ENCODE measurements at places on chromosomes 6 and 20.

- DNase-seq = no peak
These were observed 12.4 kb downstream of the RALGAPB start for GRCh38 chr20:38485041-38485440.

GRCh38 chr6:3007571-3007970, 7.9 kb downstream of the NQO2 start:
- DNase-seq = no peak

DNA sequence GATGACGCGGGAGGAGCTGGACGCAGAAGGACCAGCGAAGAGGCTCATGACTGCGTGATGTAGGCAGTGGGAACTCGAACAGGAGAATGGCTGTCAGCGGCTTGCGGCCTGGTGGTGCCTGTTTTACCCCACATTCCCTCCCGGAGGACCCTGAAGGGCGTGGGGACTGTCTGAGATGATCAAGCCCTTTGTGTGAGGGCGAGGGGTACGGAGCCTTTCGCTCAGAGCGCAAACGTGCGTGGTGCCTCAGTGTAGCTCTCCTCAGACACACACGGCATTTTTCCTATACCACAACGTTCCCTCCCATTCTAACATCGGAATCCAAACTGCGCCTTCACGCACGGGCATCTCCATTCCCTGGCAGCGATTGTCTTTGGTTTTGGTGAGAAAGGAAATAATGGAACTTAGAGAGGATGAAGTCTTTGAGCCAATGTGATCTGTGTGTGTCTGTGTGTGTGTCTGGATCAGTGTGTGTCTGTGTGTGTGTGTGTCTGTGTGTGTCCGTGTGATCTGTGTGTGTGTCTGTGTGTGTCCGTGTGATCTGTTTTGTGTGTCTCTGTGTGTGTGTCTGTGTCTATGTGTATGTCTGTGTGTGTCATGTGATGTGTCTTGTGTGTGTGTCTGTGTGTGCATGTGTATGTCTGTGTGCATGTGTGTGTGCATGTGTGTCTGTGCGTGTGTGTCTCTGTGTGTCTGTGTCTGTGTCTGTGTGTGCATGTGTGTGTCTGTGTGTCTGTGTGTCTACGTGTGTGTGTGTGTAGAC, 5.3 kb downstream of the PTK6 start:
- DNase-seq = no peak

DNA sequence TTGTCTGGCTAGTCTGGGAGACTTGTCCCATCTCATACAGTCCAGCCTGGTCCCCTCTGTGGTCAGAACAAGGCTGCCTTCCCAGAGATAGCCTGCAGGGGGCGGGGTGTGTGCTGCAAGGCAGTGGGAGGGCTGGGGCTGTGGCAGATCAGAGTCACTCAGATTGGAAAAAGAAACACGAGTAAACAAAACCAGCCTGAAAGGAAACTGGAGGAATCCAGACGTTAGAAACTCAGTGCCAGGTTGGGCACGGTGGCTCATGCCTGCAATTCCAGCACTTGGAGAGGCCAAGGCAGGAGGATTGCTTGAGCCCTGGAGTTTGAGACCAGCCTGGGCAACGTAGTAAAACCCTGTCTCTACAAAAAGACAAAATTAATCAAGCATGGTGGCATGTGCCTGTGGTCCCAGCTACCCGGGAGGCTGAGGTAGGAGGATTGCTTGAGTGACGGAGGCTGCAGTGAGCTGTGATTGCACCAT, 20.2 kb downstream of the LEMD2 start:
- DNase-seq = peak; percentile 73

- no peak for DNase-seq
These were observed 58.1 kb downstream of the RNF217 start for GRCh38 chr6:125020385-125020784.

DNA sequence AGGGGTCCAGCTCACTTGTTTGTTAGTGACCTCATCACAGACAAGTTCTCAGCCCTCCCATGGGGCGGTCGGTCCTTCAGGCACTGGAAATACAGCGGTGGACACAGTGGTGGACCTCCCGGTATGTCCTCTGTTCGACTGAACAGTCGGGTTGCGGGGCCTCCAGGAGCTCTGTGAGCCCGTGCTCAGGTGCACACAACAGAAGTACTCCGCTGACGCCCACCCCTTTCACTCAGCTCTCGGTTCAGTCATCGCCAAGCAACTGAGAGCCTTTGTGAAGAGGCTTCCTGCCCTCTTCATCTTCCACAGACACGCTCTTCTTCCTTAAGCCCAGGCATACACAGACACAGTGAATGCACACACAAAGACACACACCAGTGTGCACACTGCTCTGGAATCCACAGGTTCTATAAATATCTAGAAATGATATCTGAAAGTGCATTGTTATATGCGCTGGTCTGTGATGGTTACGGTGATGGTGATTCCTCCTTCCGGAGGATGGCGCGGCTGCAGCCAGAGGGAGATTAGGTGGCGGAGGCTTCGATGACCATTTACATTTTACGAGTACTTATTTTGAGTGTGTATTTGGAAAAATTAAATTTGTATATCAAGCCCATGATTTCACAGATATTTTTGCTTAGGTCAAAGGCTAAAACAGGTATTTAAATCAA, 46.8 kb upstream of the BHLHE23 start:
- no peak for DNase-seq

- no peak for DNase-seq
These were observed 6.8 kb upstream of the USP49 start for GRCh38 chr6:41901882-41902519.

- no peak for DNase-seq
These were observed 81.8 kb upstream of the INSM1 start for GRCh38 chr20:20286061-20286460.

DNA sequence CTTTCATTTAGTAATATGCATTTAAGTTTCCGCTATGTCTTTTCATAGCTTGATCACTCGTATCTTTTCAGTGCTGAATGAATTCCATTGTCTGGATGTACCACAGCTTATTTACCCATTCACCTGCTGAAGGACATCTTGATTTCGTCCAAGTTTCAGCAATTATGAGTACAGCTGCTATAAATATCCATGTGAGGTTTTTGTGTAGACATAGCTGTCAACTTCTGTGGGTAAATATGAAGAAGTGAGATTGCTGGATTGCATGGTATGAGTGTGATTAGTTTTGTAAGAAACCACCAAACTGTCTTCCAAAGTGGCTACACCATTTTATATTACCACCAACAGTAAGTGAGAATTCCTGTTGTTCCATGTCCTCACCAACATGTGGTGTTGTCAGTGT, 79.2 kb upstream of the STMND1 start:
- DNase-seq = no peak

DNA sequence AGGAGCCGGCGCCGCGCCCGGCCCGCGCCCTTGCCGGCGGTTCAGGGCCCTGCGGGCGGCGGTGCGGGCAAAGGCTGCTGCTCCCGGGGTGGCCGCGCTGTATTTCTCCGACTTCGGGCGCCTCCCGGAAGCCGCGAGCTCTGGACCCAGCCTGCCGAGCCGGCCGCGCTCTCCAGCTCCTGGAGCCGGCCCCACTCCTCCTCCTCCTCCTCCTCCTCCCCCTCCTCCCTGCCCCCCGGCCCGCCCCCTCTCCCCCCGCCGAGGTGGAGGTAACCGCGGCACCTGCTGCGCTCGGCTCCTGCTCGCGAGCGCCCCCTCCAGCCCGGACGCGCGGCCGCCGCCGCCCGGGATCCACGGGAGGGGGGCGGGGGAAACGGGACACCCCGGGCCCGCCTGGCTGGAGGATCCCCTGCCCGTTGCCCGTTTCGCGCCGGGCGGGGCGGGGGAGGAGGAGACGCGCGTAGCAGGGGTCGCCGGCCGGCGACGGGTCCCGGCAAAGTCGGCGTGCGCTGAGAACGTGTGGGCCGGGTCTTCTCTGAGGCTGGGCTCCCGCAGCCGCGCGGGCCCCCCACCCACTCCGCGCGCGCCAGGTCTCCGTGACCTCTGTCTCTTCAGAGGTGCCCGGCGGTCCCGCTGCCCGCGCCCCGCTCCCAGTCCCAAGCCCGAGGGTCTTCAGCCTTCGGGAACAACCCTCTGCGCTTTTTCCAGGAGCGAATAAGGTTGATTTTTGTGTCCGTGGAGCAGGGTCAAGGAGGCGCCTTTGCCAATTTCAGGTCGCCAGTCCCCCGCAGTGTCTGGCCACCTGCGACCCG, at the start of gene SLC22A23:
Gene SLC22A23, minus strand, starts transcription at position 153 of the 812 bp plus-strand sequence. CDS start 491 bp downstream, outside the sequence.
- DNase-seq = peak; percentile 86

GRCh38 chr6:133502441-133503335, 261.5 kb downstream of the EYA4 start:
- DNase-seq = no peak

DNA sequence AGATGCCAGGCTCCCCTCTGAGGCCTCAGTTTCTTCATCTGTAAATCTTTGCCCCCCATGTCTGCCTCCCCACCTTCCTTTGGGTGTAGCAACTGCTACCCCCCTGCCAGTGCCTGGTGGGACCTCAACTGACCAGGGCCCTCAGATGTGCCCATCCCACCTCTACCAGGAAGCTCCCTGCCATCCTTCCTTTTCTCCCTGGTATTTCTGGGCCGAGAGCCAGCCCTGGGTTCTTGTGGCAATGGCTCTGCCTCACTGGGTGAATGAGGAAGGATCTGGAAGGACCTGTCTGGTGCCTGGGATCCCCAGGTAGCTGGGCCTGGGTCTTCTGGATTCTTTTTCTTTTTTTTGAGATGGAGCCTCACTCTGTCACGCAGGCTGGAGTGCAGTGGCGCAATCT, 141.1 kb upstream of the RNF24 start:
- no peak for DNase-seq

- DNase-seq = no peak
These were observed 61.8 kb downstream of the CNBD2 start for GRCh38 chr20:36030149-36030548.

- DNase-seq = no peak
These were observed 183.9 kb downstream of the ERMARD start for GRCh38 chr6:169935348-169935718.

GRCh38 chr6:103177791-103178190, 1681.9 kb downstream of the HACE1 start:
- no peak for DNase-seq

GRCh38 chr6:138410048-138410735, 6.2 kb downstream of the HEBP2 start:
- no peak for DNase-seq

- no peak for DNase-seq
These were observed 103.5 kb upstream of the AKAP12 start for GRCh38 chr6:151136141-151136755.

DNA sequence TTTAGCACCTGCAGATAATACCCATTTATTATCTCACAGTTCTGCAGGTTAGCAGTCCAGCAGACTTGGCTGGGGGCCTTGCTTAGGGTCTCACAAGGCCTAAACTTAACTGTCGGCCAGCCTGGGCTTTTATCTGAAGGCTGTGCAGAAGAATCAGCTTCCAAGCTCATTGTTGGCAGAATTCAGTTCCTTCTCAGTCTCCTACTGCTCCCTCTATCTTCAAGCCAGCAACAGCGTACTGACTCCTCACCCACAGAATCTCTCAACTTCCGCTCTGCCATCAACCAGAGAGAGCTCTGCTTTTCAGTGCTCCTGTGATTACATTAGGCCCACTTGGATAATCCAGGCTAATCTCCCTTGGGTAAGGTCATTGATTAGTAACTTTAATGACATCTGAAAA, 30.2 kb upstream of the NHSL1 start:
- no peak for DNase-seq

DNA sequence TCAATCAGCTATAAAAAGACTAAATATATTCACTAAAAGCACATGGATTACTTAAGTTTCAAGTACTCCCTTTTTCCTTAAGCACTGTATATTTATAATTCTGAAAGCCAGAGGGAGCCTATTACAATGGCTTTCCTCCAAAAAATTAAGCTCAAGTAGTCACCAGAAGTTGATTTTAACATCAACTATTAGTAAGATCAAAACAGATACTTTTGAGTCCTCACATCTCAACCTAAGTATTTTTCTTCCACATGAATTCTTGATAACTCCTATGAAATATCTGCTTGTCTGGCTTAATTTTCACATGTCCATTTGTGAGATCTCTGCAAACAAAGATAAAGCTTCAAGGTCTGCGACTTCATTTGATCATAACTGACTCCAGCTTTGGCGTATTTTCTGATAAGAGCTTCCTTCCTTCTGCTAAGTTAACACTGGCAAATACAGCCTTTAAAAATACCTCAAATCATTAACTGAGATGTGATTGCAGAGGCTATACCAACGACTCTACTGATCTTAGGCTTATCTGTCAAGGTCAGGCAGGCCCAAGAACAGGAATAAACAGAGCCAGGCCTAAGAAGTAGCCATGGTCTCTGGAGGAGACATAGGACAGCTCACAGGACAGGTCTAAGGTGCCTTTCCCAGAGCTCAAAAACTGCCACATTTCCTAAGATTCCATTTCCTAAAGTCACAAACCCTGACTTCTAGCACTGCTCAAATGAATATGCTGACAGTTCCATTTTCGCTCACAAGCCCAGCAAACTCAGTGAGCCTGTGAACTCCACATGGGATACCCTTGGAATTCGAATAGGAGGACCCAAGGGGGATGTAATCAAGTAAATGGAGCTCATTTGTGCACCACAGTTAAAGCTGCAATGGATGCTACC, 10.0 kb downstream of the SNX5 start:
- no peak for DNase-seq

GRCh38 chr6:134363323-134364039, 45.6 kb upstream of the SGK1 start:
- DNase-seq = no peak

DNA sequence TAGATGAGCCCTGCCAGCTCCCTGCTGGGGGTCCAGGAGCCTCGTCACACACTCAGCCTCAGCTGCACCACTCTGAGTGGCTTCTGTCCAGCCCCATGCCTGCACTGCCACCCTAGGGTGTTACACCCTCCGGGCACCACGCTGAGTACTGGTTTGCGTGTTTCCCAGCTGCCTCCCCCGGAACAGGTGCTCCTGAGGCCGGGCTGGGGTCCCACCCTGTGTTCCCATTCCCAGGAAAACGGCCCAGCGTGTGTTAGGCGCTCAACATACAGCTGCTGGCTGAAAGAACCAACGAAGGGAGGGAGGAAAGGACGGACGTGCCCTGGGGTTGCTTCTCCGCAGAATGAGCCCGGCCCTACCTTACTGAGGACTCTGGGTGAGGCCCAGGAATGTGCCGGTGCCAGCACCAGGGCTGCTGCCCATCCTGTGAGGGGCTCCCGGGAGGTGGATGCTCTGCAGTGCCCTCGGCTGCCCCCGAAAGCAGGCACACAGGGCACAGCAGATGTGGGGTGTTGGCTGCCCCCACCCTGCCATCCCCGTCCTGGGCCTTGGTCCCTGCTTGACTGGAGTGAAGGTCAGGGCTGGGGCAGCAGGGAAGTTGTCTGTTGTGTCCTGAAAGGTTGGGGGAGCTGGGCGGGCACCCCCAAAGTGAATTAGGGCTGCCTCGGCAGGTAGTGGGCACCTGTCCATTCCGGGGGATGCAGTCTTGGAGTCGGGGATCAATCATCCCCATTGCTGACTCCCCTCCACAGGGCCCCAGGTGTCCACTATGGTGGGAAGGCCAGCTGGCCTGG, 16.3 kb downstream of the LAMA5 start:
- DNase-seq = no peak

GRCh38 chr6:105785066-105785811, 300.9 kb upstream of the PRDM1 start:
- DNase-seq = no peak
